ENCODE measurements at places on chromosomes 7 and 10.

DNA sequence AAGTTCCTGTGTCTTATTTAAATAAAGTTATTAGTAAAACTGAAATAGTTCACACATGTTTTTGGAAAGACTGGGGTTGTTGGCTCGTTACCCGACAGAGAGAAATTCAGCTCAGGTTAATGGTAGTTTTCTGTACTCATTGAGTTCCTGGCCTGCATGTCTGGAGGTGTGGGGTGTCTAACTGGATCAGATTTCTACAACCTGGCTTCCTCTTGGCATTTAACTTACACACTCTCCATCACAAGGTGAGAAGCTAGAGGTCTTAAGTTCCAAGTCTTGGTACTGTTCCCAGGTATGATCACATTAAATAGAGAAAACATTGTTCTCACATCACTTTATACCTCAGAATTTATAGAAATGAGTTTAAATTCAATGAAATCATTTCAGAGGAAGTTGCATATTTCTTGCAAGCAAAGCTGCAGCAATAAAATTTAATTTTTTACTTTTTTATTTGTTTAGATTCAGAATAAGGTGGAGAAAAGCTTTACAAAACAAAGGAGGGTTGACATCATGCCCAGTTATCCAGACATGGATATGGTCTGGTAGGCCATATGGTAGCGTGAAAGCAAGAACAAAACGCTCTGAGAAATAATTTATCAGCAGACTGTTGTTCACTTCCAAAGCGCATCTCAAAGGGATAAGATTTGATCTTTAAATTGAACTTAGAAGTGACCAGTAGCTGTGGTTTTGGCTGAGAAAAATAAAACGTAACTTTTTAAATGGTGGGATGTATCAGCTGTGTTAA lies 120.6 kb downstream of the GLCCI1 start:
- no peak for DNase-seq

DNA sequence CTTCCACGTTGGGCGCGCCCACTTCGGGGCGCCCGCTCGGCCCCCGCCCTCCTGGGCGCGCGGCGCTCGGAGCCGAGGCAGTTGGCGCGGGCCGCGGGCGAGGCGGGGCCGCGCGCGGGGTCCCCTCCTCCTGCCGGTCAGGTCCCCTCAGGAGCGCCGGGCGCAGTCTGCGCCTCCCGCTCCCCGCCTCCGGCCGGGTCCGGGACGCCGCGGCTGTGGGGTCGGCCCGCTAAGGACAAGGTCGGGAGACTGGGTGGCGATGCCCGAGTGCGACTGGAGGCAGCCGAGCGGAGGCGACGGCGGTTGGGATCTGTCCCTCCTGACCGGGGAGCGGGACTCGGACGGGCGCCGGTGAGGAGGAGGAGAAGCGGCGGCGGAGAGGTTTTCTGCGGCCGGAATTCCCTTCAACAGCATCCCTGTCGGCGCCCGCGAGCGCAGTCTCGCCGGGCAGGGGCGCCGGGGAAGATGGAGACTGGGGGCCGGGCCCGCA lies at the start of gene ATRNL1:
ATRNL1 (plus strand) TSS at position 80 of the 490 bp plus-strand sequence; CDS start at position 466, 386 bp downstream.
- DNase-seq, result peak; percentile 52

DNA sequence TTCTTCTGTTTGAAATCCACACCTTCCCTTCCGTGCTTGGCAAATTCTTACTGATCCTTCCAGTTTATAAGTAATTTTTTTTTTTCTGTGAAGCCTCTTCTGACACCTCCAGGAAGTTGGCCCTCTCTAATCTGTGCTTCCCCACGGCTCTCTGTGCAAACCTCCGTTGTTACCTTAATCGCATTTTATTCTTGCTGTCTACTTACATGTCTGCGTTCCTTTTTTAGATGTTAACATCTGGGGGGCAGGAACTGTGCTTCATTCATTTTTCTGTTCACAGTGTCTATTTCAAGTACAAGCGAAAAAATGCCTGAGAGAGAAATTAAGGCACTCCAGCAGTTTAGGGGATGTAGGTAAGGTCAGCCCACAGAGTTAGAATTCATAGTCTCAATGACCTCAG lies 8.4 kb upstream of the CAMK1D start:
- DNase-seq, result no peak

- DNase-seq, result no peak
Observed at GRCh38 chr10:22365233-22365632, 19.9 kb downstream of the SPAG6 start.

DNA sequence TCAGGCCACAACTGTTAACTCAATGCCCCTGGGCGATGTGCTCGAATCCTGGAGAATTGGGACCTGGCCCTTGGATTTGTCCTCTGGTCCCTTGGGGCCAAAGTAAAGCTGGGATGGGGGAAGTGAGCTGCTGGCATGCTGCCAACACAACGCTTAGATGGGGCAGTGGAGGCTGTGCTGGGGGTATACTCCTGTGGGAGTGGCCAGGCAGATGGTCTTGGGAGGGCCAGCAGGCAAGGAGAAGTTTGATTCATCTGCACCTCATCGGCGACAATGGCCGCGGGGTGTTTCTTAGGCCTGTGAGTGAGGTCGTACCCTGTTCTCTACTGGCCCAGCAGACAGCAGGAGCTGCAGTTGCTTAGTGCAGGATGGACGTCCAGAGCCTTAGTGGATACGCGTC lies 139.0 kb upstream of the MTPN start:
- DNase-seq, result no peak

DNA sequence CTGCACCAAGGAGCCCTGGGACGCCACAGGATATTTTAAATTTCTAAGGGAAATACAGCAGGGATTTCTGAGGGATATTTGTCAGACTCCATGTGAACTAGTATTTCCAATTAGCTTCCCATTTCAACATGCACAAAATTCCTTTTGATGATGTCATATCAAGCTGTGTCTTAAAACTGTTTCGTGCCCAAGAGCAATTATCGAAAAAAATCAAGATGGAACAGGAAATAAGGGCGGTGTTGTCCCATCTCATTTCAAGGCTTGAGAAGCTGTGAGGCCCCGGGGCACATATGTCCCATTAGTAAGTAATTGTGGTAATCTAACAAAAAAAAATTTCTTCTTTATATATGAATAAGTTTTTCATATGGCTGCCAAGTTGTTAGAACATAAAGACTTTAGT lies 47.4 kb downstream of the PPP1R17 start:
- peak; percentile 51 for DNase-seq

DNA sequence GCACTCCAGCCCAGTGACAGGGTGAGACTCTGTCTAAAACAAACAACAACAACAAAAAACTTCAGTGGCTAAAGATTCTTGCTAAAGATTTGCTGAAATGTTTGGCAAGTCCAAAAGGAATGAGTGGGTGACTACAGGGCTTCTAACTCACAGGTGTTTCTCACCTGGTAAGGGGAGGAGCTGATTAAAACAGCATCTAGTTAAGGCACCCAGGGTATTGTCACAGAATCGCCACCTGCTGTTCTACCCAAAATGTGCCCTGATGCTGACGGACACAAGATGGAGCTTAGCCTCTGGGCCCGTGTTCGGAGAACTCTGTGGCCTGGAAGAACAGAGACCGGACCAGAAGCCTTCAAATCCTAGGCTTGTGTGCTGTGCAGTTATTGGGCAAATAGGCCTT lies 336.0 kb upstream of the GALNT17 start:
- no peak for DNase-seq

GRCh38 chr7:111593343-111593742 lies 31.1 kb upstream of the IMMP2L start:
- no peak for DNase-seq

GRCh38 chr10:50576245-50576815 lies 47.4 kb downstream of the SGMS1 start:
- DNase-seq, result peak; percentile 51

- no peak for DNase-seq
Observed at GRCh38 chr7:31421607-31422006, 81.1 kb upstream of the NEUROD6 start.

GRCh38 chr7:1940863-1941262 lies 270.8 kb downstream of the ELFN1 start:
- DNase-seq, result no peak

- peak; percentile 48 for DNase-seq
Observed at GRCh38 chr7:108452707-108453106, 3.5 kb downstream of the NRCAM start.

GRCh38 chr7:116984511-116984910 lies 31.2 kb downstream of the ST7 start:
- DNase-seq, result no peak
